Activated naive CD8-positive, alpha-beta T cell treated with anti-CD3 and anti-CD28 coated beads for 36 hours (primary cell): ENCODE measurements at places on chromosomes 7 and 10. TPM values are rescaled to one million over a fixed set of nuclear protein-coding genes. Genes with fewer than 3 reads are reported as not detected.

NAT16 gene
- not detected for total RNA-seq

EMX2 gene
- total RNA-seq, result not detected

TMEM176B gene
- total RNA-seq, result not detected

NOS3 gene
- total RNA-seq, result 6.1 TPM

TWIST1 gene
- total RNA-seq, result not detected

PON1 gene
- not detected for total RNA-seq

FBXO24 gene
- 0.80 TPM for total RNA-seq

SLC25A28 gene
- total RNA-seq, result 51.9 TPM

GPER1 gene
- total RNA-seq, result 0.37 TPM

RET gene
- total RNA-seq, result not detected

PRKAR1B gene
- total RNA-seq, result 40.2 TPM

NYAP1 gene
- 0.29 TPM for total RNA-seq

LRRC18 gene
- total RNA-seq, result not detected

OR9A2 gene
- not detected for total RNA-seq

OPALIN gene
- total RNA-seq, result not detected

CYP3A4 gene
- not detected for total RNA-seq

AKR1C4 gene
- not detected for total RNA-seq

PILRB gene
- 28.3 TPM for total RNA-seq

MDFIC gene
- total RNA-seq, result 55.9 TPM

AOAH gene
- 5.3 TPM for total RNA-seq

PRKAR2B gene
- total RNA-seq, result 1.4 TPM

C10orf53 gene
- not detected for total RNA-seq

BTBD16 gene
- total RNA-seq, result not detected

TYW1B gene
- 3.8 TPM for total RNA-seq

ALOX5 gene
- total RNA-seq, result 0.62 TPM

CCL26 gene
- total RNA-seq, result not detected

ELAPOR2 gene
- total RNA-seq, result 2.2 TPM

NPFFR1 gene
- not detected for total RNA-seq

MKI67 gene
- total RNA-seq, result 196 TPM

HOXA13 gene
- not detected for total RNA-seq

INTS15 gene
- total RNA-seq, result 31.9 TPM

DYNC1I1 gene
- 0.10 TPM for total RNA-seq

CHCHD2 gene
- total RNA-seq, result 690 TPM

ZP3 gene
- total RNA-seq, result 2.6 TPM

SLC13A1 gene
- total RNA-seq, result not detected

PRLHR gene
- total RNA-seq, result not detected

PRSS37 gene
- total RNA-seq, result not detected

PLAC9 gene
- total RNA-seq, result not detected

PAPOLB gene
- total RNA-seq, result 0.04 TPM

DYDC2 gene
- total RNA-seq, result 0.42 TPM

IFIT2 gene
- 37.3 TPM for total RNA-seq

FOXI2 gene
- not detected for total RNA-seq

CCDC172 gene
- total RNA-seq, result not detected

VIPR2 gene
- total RNA-seq, result not detected

CFAP43 gene
- total RNA-seq, result not detected

NODAL gene
- total RNA-seq, result not detected

FFAR4 gene
- total RNA-seq, result not detected

GNGT1 gene
- not detected for total RNA-seq

NACAD gene
- 0.35 TPM for total RNA-seq

OIT3 gene
- not detected for total RNA-seq

HMX3 gene
- total RNA-seq, result 0.19 TPM

HOXA2 gene
- total RNA-seq, result not detected

TMEM168 gene
- total RNA-seq, result 12.0 TPM

BEND7 gene
- not detected for total RNA-seq

ZNRF2 gene
- total RNA-seq, result 6.9 TPM

GDF2 gene
- total RNA-seq, result not detected

CAV2 gene
- total RNA-seq, result not detected

CFAP46 gene
- 1.5 TPM for total RNA-seq
